ENCODE measurements at places on chromosomes 1 and 21.

DNA sequence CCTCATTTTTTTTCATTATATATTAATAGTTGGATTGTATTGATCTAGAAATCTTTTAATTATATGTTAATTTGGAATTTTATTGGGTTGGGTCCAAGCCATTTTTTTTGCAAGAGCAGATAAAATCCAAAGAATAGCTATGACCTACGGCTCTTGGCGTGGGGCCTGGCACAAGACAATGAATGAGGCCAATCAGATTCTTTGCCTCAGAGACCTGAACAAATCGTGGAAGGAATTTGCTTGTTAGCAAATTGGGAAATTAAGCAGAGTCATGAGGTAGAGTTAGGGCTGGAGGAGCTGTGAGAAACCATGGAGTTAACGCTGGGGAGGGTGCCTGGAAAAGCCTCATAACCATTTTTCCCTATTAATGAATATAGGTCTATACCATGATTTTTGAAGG, 40.1 kb downstream of the CAMSAP2 start:
- DNase-seq = no peak

GRCh38 chr1:63732666-63733065, 41.2 kb upstream of the ROR1 start:
- DNase-seq = no peak

GRCh38 chr1:62358665-62359373, 39.6 kb upstream of the KANK4 start:
- no peak for DNase-seq

- DNase-seq = peak; percentile 39
These were observed 26.1 kb downstream of the ZP4 start for GRCh38 chr1:237864338-237865244.

DNA sequence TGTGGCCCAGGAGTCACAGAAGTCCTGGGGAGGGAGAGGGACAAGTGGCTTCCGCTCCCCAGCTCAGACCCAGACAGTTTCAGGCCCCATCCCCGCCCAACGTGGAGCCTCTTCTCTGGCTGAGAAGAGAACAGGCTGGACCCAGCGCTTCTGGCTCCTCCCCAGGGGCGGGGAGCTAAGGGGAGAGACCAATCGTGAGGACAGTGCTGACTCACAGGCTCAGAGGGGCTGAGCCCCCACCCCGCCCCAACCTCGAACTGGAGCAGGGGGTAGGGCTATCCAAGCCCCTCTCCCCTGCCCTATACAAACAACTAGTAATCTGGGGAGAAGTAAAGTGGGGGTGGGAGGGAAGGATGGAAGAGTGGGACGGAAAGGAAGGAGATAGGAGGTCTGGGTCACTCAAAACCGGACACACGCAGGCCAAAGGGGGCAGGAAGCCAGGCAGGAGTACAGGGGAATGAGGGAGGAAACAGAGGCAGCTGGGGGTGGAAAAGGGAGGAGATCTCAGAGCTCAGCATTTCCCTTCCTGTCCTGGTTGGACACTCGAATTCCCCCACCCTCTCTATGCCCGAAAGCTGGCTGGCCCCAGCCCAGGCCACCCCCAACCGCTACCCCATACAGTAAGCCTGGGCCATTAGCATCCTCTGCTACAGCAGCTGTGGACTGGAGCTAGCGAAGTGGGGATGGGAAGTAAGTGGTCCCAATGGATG, at the start of gene SHC1:
TSS of gene SHC1 (minus strand) at position 117 of the 710 bp plus-strand sequence. CDS start 221 bp downstream, outside the sequence.
- DNase-seq = peak; percentile 48

- DNase-seq = peak; percentile 27
These were observed 68.4 kb downstream of the RAB3GAP2 start for GRCh38 chr1:220203816-220204215.

DNA sequence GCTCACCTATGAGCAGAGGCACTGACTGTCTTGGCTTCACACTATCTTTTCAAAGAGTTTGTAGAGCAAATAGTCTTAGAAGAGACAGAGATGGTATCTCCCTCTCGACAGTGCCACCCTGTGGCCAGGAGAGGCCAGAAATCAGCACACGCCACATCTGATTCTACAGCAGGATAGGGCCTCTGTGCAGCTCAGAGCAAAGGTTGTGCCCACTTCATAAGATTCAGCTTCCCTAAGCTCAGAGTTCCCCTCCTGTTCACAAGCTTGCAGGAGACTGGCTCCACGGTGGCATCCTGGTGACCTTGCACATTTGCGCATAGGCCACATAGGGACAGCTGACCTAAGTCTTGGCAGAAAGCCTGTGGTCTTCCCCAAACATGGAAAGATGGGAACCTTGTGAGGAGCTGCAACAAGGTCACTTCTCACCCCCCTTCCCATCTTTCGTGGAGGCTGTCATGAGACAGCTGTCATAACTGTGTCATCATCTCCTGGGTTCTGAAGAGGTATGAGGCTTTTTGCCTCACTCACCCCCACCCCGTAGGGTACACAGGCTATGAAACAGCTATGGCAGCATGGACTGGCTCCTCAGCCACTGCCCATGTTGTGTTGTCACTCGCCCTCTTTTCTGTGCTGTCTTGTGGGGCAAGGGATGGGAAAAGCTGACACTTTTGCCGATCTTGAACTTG, 3.0 kb downstream of the ITLN2 start:
- DNase-seq = peak; percentile 81

GRCh38 chr1:62918700-62919099, 134.8 kb downstream of the ATG4C start:
- DNase-seq = no peak

GRCh38 chr1:157090196-157090647, 9.4 kb downstream of the ETV3L start:
- peak; percentile 60 for DNase-seq

DNA sequence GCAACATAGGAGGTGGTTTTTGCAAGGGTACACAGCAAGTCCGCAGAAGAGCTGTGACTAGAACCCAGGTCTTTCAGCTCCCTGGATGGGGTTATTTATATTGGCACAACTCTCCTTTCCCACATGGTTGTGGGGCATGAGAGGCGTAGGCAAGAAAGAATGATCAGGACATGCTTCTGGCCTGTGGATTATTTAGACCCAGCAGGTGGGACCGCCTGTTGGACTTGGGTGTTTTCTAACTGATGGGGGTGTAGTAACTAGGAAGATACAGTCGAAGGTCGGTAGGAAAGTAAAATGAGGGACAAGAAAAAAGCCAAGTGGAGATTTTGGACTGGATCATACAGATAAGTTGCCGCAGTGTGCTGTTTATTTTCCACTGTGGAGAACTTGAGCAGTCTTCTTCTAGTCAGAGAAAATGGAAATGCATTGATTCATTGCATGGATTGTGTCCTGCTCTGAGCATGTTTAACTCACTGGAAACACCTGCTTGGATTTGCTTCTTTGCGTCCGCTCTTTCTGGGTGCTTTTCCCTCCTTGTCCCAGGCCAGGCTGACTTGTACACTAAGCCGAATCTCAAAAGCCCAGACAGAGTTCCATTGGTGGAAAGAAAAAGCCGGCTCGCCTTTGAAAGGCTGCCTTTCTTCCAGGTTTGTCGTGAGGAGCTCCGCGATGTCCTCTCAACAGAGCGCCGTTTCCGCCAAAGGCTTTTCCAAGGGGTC, 592 bp downstream of the CRCT1 start:
- DNase-seq = no peak

- no peak for DNase-seq
These were observed at the start of gene LMX1A for GRCh38 chr1:165355977-165356811. Gene LMX1A (minus strand): TSS chr1:165356715. CDS start chr1:165355559, 1,156 bp downstream.

DNA sequence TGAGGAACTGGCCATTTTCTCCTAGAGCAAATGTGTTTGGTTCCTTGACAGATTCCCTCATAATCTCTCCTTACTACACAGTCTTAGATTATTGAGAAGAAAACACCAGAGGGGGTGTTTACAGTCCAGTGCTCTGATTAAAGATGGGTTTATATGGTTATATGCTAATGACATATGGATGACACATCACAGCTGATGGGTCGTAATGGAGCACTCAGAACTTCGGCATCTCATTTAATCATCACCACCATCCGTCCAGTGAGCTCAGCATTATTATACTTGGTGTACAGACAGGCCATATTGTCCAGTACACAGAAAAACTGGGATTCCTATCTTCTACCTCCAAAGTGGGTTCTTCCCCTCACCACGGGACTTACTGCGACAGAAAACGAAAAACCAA, 22.3 kb upstream of the NR5A2 start:
- no peak for DNase-seq

DNA sequence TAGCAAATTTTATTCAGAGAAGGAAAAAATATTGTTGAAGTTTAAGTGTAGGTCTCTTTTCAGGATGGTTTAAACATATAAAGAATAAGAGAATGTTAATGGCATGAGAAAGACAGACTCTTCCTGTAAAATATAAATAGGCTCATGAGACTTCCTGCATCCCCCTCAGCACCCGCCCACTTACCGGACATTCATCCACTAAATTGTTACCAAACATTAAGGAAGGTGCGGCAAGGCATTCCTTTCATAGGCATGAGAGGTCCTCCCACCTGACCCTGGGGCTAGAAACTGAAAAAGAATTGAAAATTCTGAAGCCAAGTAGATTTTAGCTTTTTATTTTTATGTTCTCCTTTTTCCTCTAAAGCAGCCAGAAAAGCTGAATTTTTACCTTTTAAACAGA, 10.6 kb upstream of the USP1 start:
- DNase-seq = no peak

- no peak for DNase-seq
These were observed 82.7 kb downstream of the KCND3 start for GRCh38 chr1:111906816-111907215.

GRCh38 chr1:5481889-5482288, 510.3 kb downstream of the NPHP4 start:
- no peak for DNase-seq

- DNase-seq = no peak
These were observed at the start of gene C1QA for GRCh38 chr1:22636353-22636752. Gene C1QA (plus strand): TSS chr1:22636628. CDS start chr1:22637617, 989 bp downstream.

- DNase-seq = no peak
These were observed 29.6 kb downstream of the UBE2G2 start for GRCh38 chr21:44771896-44772525.

DNA sequence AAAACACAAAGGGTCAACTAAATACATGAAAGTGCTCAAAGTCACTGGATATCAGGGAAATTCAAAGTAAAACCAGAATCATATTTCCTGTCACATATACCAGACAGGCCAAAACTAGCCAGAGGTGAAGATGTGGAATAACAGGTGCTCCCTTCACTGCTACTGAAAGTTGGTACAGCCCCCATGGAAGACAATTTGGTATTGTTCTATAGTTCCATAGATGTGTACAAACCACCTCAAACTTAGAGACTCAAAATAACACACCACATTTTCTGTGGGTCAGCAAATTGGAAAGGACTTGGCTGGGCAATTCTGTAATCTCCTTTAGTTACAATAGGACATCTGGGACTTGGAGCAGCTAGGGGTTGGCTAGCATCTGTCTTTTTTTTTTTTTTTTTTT, 24.5 kb upstream of the SOAT1 start:
- no peak for DNase-seq

- peak; percentile 98 for DNase-seq
These were observed 46.9 kb downstream of the CD34 start for GRCh38 chr1:207863893-207864535.

DNA sequence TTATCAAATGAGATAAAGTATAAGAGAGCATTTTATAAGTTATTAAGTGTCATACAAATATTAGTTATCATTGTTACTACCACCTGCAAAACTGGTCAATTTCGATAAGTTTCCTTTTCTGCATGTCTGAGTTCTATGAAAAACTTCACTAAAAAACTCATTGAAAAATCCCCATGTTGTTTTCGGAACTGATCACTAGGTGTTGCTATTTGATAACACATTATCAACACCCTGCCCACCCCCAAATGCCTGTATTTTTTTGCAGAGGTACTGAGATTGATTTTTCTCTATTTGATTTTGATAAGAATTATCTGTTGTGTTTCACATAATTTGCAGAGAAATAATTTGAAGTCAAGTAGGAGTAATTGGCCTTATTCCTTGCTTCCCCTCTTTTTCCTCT, 22.1 kb upstream of the DISP1 start:
- DNase-seq = peak; percentile 36
